BJ (cell line): ENCODE measurements at places on chromosomes 16 and 17.

DNA sequence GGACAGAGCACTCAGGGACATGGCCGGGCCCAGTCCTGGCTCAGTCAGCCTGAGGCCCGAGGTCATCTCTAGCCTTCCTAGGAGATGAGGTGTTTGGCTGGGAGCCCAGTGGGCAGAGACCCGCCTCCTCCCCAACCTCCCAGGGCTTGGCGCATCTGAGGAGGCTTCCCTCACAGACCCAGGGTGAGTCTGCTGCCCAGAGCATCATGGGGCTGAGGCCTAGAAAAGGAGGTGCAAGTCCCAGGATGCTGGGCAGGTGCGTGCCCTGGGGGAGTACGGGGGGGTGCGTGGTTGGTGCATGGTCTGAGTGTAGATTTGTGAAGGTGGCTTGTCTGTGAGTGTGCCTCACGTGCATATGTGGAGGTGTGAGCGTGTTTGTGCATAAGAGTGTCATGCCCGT lies 4.7 kb downstream of the PDE6G start:
- DNase-seq: peak; percentile 44

GRCh38 chr16:75326333-75326732 lies 74.9 kb upstream of the BCAR1 start:
- DNase-seq: no peak

DNA sequence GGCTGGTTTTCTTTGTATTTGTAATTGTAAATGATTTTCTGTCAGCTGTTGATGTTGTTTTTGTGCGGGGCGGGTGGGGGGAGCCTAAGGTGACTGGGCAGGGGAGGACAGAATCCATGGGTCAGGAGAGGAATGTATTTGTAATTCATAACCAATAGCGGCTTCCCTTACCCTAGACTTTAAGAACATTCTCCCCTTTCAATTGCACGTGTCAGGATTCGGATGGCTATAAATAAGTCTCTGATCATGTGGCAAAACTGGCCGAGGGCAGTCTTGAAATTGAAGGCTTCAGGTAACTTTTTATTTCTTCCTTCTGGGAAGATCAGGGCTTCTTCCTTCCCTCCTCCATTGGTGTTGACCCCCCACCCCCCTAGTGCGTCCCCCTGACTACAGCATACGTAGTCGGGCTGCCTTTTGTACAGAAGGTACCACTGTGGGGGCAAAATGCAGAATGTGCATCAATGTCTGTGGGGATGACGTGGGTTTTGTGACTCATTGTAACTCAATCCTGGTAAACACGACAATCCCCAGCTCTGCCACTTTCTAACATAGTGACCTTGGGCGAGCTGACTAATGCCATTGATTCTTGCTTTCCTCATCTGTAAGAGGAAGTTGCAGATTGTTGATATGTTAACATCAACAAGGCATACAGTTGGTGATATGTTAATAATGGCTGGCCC lies 16.2 kb downstream of the MARCHF10 start:
- peak; percentile 75 for DNase-seq

DNA sequence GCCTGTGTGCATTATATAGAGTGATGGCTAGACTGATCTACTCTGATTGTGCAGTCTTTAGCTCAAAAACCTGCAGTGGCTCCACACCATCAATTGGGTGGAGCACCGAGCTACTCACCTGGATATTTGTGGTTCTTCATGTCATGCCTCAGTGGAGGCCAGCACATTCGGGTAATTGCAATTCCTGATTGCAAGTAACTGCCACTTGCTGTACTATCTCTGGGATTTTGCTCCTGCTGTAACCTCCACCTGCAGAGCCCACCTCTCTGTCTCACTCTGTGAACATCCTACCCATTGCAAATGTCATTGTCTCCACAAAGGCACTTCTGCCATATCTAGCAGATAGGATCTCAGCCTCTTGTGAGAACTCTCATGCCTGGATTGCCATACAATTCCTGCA lies 1.7 kb upstream of the CCL1 start:
- no peak for DNase-seq

DNA sequence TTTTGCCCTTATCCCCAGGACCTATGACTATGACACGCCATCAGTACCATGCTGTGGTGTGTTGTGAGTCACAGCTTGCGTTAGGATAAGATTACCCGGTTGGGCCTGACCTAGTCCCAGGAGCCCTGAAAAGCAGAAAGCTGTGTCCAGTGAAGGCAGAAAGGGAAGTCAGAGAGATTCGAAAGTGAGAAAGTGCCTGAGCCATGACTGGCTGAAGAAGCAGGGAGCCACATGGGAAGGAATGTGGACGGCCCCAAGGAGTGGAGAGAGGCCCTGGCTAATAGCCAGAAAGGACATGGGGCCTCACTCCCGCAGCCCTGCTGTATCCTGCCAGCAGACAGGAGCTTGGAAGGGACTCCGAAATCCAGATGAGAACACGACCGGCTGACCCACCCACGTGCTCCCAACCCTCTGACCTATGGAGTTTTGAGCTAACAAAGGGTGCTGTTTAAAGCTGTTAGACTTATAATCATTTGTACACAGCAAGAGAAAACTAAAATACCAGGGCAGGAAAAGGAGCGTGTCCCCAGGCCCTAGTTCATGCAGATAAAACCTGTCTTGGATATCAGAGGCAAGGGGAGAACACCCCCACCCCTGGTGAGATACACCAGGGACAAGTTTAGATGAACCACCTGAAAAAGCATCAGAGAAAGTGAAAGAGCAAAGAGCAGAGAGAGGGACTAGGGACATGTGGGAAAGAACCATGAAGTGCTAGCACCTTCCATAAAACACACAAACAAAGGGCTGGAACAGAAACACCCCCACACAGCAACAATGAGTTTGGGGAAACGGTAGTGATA lies 115.3 kb downstream of the SLC39A11 start:
- peak; percentile 60 for DNase-seq

GRCh38 chr17:76530811-76531485 lies 6.6 kb downstream of the CYGB start:
- no peak for DNase-seq

DNA sequence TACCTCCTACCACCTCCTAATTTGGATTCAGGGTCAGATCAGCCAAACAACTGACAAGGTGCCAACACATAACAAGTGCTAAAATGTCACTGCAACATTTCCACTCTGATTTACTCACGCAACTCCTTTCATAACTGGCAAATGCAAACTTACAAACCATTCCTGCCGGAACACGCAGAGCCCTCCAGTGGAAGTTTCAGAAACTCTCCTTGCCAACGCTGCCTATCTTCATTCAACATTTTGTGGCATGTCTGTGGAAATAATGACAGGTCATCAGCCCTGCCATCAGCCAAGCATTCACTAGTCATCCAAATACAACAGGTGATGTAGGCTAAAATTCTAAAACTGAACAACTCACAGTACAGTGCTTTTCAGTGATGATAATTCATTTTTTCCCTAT lies 37.7 kb upstream of the OR3A1 start:
- no peak for DNase-seq

- DNase-seq: no peak
Measured at GRCh38 chr17:39683295-39683939, 4.4 kb downstream of the PGAP3 start.
